GM13977 (cell line): ENCODE measurements at places on chromosomes 5 and 9.

- DNase-seq, result no peak
These were observed 19.3 kb downstream of the ACO1 start for GRCh38 chr9:32403567-32404260.

DNA sequence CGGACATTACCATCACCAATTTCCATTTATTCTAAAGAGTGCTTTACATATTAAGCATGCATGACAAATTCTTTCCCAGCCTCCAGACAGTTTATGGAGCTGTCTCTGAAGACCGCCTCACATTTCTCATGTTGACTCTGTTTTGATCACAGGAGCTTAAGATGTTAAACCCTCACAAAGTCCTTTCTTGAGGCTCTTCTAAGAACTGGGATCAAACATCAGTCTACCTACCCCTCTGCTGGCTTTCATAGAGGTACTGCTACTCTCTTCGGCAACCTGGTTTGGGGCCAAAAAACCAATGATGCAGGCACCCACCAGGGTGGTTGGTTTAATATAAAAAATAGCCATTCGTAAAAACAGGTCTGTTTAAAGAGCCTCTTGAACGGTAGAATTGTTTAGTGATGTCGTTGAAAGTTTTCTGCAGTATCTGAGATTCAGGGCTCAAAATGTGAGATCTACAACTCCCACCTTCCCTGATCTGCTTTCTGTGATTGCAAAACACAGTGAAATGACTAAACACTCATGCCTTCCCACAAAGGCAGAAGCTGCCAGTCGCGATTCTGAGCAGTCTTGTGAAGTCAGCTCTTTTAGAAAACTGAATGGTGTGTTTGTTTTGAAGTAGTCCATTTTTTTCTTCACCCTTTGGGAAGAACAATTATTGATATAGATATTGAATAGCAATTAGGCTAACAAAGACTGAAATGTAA is 3.5 kb downstream of the RXFP3 start:
- no peak for DNase-seq

GRCh38 chr5:56066931-56067450 is 72.2 kb upstream of the IL6ST start:
- DNase-seq, result no peak

DNA sequence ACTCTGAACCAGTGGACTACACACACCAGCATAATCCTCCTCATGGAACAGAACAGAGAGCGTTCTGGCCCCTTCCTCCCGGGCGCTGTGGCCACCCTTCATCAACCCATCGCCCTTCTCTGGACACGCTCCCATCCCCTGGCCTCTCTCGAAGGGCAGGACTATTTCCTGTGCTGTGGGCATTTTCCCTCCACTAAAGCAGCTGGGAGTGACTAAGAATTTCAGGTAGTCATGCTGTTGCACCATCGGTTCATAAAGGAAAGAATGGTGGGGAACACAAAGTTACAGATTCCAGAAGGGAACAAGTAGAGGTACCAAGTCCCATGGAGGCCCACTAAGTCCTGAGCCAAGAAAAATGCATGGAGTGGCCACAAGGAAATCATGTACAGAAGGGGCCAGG is 68.6 kb downstream of the EPB41L4B start:
- DNase-seq, result no peak

GRCh38 chr5:133809801-133810200 is 158.6 kb downstream of the C5orf15 start:
- DNase-seq, result no peak

DNA sequence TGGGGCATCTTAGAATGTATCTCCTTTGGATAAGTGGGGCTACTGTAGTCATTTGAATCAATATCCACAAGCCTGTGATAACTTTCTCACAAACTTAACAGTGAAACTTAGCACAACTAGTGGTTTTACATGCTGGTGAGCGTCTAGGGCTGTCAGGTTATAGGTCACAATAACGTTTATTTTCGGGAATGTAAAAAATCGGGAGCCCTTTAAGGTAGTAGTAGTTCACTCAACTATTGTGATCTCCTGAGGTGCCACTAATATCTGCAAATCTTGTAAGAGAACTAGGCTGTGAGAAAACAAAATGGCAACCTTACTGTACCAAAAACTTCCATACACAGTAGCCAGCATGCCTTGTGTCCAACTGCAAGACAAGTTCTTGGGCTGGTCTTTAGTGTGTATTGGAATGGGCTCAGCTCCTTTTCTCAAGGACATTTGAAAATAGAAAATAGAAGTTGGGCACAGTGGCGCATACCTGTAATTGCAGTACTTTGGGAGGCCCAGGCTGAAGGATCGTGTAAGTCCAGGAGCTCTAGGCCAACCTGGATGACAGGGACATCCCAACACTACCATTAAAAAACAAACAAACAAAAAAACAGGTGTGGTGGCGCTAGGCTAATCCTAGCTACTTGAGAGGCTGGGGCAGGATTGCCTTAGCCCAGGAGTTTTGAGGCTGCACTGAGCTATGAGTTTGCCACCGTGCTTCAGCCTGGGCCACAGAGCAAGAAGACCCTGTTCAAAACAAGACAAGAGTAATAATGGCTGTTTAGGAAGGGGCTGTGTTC is 5.2 kb upstream of the PKN3 start:
- DNase-seq, result no peak

- peak; percentile 60 for DNase-seq
These were observed 1.2 kb downstream of the SURF4 start for GRCh38 chr9:133374612-133375115.

GRCh38 chr9:14713187-14713767 is 9.3 kb downstream of the CER1 start:
- no peak for DNase-seq

DNA sequence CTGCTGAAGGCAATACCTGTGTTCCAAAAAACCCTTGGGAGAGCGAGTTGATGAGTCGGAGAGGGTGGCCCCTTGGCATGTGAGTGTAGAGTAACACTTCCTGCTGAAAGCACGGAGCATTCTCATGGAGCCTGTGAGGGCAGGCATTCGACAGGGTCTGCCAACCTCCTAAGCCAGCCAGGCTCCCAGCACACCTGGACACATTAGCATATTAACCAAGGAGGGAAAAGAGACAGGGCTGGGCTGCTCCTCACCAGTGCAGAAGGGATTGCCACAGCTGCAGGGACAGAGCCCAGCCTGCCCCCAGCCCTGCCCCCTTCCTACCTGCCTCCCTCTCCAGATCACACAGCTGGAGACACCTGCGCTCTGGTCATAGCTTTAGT is 46.4 kb upstream of the SEMA4D start:
- no peak for DNase-seq

GRCh38 chr9:129669946-129670345 is 4.5 kb downstream of the PRRX2 start:
- DNase-seq, result no peak

- DNase-seq, result no peak
These were observed 12.0 kb downstream of the PDGFRB start for GRCh38 chr5:150143350-150144245.

- no peak for DNase-seq
These were observed 12.1 kb downstream of the MRPL36 start for GRCh38 chr5:1787472-1788047.

DNA sequence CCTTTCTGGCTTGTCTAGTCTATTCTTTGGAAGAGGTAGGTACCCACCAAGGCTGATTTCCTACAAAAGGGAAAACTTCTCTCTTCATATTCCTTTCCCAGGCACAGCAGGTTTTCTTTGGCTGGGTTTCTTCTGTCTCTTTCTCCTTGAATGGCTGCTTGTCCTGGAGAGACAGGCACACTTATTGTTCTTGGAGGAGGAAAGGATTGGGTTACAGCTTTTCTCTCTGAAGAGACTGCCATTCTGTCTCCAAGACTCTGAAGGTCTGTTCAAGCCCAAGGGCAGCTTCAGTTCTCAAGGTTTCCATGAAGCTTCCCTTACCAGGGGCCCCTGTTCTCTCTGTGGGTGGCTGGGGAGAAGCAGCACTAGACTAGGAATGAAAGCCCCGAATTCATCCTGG is 33.9 kb downstream of the ACTBL2 start:
- DNase-seq, result no peak

GRCh38 chr5:99906776-99907175 is 628.4 kb upstream of the FAM174A start:
- DNase-seq, result no peak

DNA sequence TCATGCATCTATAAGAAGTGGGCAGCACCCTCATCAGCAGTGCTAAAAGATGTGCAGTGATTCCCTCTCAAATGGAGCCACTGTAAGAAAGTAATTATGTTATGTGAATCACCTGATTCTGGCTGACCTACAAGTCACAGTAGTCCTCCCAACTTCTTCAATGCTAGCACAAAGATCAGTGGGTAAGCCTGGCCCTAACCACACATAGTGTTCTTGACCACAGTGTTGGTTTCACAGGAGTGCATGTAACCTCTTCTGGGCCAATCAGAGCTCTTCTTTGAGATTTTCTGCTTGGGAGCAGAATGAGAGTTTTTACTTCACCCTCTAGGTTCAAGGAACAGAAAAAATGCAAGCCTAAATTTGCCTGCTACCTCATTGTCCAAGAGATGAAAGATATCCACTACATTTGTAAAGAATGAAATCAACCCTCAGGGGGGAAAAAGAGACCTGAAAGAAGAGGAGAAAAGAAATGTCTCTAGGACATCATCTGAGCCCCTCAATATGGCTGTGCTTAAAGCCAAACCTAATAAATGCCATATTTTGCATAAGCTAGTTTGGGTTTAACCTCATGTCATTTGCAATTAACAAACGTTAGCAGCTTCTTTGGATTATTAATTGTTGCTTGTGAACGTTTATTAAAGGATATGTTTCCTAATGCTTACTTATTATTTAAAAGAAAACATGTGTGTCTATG is 65.3 kb upstream of the ADRB2 start:
- DNase-seq, result peak; percentile 20

- DNase-seq, result no peak
These were observed 5.7 kb upstream of the SYK start for GRCh38 chr9:90795871-90796317.

- DNase-seq, result no peak
These were observed 351.0 kb downstream of the SPOCK1 start for GRCh38 chr5:137148159-137148558.

- DNase-seq, result no peak
These were observed 19.0 kb downstream of the SNX24 start for GRCh38 chr5:122864400-122864799.

DNA sequence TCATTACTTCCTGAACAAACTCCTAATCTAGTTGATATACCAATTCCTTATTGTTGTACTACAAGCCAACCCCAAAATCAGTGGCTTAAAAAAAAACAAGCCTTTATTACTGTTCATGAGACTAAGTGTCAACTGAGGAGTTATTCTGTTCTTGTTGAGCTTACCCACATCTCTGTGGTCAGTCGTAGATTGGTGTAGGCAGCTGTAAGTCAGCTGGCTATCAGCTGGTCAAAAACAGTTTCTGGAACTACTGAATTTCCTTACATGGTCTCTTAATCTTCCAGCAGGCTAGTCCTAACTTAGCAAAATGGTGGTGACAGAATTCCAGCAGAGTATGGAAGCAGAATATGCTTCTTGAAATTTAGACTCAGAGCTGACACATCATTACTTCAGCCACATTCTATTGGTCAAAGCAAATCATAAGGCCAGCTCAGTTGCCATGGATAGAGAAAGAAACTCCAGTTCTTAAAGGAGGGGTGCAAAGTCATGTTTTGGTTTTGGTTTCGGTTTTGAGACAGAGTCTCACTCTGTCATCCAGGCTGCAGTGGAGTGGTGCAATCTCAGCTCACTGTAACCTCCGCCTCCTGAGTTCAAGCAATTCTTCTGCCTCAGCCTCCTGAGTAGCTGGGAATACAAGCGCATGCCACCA is 386.1 kb upstream of the MPDZ start:
- no peak for DNase-seq

DNA sequence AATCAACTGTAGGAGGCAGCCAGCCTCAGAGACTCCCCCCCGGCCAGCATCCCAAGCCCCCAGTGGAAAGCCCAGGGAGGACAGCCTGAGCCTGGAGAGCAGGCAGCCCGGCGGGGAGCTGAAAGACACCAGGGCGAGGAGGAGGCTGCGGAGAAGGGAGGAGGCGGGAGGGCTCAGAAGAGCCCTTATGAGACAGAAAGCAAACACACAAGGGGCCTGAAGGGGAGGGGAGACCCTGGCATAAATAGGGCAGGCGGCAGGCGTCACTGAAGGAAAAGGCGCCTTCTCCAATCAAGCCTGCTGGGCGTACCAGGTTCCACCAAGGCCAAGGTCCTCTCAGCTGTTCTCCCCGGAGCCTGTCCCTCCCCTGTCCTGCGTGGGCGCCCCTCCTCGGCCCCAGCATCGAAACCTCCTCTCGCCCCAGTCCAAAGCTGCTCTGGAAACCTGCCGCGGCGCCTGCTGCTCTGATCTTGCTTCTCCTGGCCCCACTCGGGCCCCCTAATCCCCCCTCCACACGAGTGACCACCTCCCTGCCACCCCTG is 1.3 kb downstream of the SLC9A3 start:
- DNase-seq, result no peak

DNA sequence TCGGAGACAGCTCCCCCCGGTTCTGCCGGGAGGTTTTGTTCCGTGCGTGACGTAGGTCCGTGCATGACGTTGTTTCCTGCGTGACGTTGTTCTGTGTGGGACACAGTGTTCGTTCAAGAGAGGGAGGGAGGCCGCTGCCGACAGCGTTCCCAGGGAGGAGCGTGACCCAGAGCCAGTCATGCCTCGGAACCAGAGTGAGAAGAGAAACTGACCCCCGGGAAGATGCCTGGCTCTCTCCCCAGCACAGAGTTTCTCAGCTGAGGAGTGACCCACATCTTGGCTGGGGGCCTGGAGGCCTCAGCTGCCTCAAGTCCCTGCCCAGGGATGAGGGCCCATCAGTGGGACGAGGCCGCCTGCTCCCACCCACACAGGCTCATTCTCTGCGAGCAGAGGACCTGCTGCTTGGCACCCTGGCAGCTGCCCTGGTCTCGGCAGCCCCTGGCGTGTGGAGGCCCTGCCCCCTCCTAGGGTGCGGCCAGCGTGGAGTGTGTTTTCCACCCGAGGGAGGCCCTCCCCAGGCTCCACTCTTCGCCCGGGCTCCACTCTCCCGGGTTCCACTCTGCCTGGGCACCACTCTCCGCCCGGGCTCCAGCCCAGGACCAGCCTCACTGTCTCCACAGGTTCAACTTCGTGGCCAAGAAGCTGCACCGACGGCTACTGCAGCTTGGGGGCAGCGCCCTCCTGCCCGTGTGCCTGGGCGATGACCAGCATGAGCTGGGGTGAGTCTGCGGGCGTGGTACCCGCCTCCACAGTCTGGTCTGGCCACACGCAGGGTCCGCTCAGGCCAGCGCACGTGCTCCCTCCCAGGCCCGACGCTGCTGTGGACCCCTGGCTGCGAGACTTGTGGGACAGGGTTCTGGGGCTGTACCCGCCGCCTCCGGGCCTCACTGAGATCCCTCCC is 7.9 kb downstream of the NDOR1 start:
- DNase-seq, result no peak

- peak; percentile 23 for DNase-seq
These were observed 424.7 kb downstream of the RAB3C start for GRCh38 chr5:59007460-59008063.

- no peak for DNase-seq
These were observed 194.8 kb upstream of the IL12B start for GRCh38 chr5:159525117-159525516.

GRCh38 chr9:2157277-2158110 is 142.3 kb downstream of the SMARCA2 start:
- no peak for DNase-seq

- DNase-seq, result no peak
These were observed 16.0 kb upstream of the SLC22A4 start for GRCh38 chr5:132277971-132278853.
